Transverse colon (tissue), 4 donors: ENCODE measurements at places on chromosomes 1 and 21. TPM values are rescaled to one million over a fixed set of nuclear protein-coding genes. Genes with fewer than 3 reads are reported as not detected.

DNA sequence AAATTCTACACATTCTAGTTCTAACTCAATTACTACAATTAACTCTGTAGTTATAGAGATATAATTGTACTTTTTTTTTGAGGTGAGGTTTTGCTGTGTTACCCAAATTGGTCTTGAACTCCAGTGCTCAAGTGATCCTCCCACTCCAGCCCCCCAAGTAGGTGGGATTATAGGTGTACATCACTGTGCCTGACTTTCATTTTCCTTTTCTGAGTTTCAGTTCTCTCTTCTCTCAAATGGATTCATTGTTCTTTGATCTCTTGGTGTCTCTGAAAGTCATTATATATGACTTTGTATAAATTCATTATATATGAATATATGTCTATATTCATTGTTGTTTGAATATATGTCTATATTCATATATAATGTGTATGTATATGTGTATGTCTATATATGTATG lies 74.0 kb upstream of the GALNT2 start:
- no peak for DNase-seq

DNA sequence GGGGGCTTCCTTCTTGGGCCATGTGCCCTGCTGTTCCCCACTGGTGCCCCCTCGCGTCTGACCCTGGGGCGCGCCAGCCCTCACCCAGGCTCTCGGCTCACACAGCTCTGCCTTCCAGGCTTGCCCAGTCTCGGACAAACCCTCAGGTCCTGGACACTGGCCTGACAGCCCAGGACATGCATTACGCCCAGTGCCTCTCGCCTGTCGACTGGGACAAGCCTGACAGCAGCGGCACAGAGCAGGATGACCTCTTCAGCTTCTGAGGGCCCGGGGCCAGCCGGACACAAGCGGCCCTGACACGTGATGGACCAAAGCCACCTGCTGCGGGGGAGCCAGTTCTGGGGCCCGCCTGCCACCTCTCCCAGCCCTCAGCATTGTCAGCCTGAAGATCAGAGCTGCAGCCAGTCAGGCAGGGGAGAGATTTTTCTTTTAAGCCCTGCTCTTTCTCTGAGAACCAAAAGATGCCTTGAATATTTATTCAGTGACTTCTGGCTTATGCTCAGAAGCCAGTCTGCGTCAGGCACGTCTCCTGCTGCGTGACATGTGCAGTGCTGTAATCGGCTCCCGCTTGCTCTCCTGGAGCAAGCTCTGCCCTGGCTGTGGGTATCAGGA lies 23.4 kb downstream of the LDLRAP1 start:
- no peak for DNase-seq

DNA sequence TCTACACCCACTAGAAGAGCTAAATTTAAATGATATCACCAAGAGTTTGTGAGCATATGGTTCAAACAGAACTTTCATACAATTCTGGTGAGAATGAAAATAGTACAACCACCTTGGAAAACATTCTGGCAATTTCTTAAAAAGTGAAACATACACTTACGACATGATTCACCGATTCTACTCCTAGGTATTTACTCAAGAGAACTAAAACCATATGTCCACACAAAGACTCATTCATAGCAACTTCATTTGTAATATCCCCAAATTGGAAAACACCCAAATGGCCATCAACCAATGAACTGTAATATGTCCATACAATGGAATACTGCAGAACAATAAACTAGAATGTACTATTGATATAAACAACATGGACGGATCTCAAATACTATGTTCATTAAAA lies 51.2 kb upstream of the ADAM30 start:
- DNase-seq, result no peak

The FCRL6 gene
- 1.4 TPM for total RNA-seq

GRCh38 chr1:34865573-34865972 lies 6.0 kb upstream of the SMIM12 start:
- no peak for DNase-seq

GRCh38 chr1:37035796-37036666 lies 1.7 kb upstream of the GRIK3 start:
- no peak for DNase-seq

DNA sequence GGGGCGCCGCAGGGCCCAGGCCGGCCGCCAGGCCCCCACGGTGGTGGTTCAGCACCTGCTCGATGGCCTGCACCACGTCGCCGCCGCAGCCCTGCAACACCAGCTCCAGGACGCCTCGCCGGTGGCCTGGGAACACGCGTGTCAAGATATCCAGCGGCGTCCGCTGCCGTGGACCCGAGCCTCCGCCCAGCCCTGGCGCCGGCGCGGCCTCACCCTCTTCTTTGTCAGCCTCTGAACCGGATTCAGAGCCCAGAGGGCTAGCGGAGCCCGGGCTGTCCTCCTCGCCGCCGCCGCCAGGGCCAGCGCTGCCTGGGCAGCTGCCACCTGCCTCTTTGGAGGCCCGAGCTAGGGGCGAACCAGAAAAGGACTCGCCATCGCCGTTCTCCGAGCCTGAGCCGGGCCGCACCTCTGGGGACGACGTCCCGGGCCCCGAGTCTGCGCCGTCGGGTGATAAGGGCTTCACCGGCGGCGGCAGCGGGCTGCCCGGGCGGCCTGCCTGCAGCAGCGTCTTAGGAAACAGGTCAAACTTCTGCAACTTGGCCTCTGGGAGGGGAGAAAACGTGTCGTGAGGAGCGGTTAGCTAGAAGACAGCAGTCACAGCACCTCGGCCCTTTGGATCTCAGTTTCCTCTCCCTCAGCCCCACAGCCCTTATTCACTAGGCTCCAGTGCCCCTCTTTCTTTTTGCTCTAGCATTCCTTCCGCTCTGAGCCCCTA lies 3.9 kb downstream of the DMRTA2 start:
- no peak for DNase-seq

GRCh38 chr1:31712630-31713029 lies 8.8 kb upstream of the COL16A1 start:
- DNase-seq, result peak; percentile 66

The ANGPTL3 gene
- total RNA-seq, result not detected

DNA sequence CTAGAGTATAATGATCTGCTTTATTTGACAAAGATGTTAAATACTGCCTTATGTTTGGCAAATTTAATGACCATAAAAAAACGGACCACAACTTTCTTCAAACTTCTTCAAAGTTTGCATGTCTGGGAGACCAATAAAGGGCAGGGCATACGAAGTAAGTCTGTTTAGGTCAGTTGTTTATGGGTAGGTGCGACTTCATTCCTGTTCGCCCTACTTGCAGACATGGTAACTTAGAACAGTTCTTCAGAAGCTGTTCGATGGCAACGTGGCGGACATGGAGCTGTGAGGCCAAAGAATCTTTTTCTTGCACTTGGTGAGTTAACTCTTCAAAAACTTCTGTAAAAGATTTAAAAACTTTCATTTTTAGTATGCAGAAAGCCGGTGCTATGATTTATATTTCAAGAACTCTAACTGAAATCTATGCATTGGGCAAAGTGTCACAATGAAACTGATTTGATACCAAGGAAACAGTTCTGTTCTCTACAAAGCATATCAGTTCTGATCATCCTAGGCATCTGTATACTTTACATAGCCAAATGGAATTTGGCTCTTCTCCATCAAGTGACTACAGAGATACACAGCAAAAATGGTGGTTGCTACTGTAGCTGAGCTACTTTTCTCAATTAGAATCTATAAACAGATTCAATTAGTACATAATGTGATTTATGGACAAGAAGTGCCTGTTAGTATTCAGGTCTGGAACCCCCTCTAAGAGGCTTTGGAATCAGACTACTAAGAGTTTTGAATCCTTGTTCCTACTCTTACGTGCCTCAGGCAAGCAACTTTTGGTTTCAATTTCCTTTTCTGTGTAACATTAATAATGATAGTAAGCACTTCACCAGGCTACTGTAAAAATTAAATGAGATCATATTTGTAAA lies 25.7 kb downstream of the C21orf91 start:
- DNase-seq, result no peak

DNA sequence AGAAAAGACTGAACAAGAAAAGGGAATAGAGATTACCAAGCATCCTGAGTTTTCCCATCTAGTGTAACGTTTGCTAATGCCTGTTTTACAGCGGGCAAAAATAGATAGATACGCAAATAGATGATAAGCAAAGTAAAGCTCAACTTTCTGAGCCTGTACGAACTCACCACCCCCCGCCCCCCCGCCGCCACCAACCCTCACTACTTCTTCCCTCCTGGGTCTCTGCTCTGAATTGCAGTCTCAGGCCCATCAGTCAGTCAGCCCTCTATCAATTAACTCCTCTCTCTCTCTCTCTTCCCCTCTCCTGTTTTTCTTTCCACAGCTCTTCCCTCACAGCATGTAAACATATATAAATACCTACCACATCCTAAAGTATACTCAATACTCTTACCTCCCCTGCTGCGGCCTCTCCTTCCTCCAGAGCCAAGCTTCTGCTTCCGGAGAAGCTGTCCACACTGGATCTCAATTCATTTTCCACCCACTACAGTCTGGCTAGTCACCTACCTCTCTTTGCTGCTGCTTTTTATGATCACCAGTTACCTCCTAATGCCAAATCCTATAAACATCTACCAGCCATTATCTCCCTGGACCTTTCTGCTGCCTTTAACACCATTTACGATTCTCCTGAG lies 64.6 kb downstream of the CAPN2 start:
- no peak for DNase-seq

DNA sequence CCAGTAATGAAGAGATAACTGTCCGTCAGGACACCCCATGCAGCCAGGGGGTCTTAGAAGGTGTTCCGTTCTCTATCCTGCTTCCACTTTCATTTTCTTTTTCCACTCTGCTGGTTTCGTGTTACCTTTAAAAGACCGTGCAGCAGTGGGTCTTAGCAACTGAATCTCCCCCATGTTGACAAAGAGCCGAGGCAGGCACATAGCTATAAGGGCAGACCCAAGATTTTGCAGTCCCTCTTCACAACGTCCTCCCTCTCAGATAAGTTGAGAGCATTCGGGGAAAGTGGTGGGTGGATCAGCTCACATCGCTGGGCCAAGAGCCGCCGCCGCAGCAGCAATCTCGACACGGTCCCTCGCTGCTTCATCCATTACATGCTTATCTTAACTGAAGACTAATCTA lies 355.5 kb downstream of the LMO4 start:
- peak; percentile 16 for DNase-seq

The RGSL1 gene
- total RNA-seq, result not detected

DNA sequence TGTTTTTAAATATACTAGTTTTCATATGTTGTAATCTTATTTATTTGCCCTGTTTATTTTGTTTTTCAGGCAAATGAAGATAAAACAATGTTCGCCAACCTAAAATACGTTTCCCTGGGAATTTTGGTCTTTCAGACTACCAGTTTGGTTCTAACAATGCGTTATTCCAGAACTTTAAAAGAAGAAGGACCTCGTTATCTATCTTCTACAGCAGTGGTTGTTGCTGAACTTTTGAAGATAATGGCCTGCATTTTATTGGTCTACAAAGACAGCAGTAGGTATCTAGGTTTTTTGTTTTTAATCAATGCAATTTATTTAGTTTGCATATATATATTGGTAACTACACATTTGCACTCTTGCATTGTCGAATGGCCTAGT lies 23.7 kb downstream of the SLC35A3 start:
- DNase-seq, result no peak

The C1orf56 gene
- 3.5 TPM for total RNA-seq

GRCh38 chr1:31736675-31737074 lies 27.5 kb downstream of the ADGRB2 start:
- peak; percentile 48 for DNase-seq

- no peak for DNase-seq
Observed at GRCh38 chr1:15701784-15702183, 17.7 kb downstream of the PLEKHM2 start.

The TFF2 gene
- total RNA-seq, result not detected

The ZNF670 gene
- total RNA-seq, result 4.6 TPM

The FCRL5 gene
- 28.7 TPM for total RNA-seq

DNA sequence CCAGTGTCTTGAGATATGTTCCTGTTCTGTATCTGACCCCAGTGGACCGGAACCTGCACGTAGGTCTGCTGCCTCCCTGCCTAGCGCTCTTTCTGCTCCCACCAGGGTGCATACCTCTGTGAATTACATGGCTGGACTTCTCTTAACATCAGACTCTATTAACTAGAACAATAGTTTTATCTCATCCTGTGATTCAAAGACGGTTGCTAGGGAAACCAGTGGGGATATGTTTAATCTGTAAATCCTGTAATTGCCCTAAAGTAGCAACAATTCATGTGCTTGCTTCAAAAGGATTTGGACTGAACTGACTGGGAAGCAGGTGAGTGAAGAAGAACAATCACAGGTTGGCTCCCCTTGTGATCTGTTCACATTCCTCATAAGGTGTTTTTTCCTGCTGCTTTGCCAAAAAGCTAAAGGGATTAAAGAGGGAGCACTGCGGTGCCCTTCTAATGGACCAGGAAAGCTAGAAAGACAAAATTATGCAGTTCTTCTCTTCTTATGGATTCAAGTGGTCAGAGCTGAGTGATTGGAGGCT lies 52.7 kb upstream of the DIRAS3 start:
- no peak for DNase-seq

GRCh38 chr1:35958558-35958957 lies 27.7 kb downstream of the AGO3 start:
- DNase-seq, result no peak

DNA sequence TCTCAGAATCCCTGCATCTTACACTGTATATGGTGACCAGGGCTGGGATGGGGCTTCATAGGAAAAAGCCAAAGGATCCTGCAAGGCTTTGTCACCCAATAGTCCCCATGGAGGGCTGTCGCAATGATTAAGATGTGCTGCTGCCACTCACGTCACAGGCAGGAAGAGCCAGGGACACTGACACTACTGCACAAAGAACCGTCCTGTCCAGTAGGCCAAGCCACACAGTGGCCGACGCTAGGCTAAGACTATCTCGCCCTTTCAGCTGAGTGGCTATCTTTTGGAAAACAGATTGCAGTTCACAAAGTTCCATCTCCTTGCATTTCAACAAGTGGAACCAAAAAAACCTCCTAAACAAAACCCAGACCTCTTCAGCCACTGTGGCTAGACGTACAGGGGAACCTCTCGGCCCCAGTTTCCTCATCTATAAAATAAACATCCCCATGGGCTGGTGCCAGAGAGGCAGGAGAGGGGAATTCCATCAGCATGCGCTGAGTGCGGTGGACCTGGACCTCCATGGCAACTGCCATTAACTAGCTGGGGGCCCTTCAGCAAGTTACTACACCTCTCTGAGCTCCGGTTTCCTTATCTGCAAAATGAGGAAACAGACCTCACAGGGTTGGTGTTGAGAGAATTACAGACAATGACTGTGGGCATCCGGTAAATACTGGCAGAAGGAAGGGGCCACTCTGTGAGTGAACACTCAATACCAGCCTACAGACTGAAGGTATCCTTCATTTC lies 8.7 kb downstream of the CAPZB start:
- no peak for DNase-seq

GRCh38 chr1:240235521-240236288 lies 144.0 kb downstream of the FMN2 start:
- DNase-seq, result no peak

DNA sequence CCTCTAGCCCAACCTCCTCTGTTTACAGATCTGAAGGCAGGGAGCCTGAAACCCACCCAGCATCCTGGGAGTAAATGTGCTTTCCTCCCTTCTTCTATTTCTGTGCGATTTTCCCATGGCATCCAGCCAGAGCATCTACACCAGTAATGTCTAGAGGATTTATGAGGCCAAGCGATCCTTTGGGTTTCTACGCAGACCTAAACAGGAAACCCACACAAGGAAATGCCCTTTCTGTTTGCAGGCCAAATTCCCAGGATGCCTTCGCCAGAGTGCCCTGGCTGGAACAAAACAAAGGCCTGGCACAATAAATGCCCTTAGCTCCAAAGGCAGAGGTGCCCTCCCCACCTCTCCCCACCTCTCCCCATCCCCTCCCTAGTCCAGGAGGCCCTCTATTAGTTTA lies 110.5 kb upstream of the CDC42BPA start:
- DNase-seq, result peak; percentile 62

GRCh38 chr1:12158357-12159092 lies 8.3 kb upstream of the TNFRSF1B start:
- no peak for DNase-seq
